AG04449 (cell line): ENCODE measurements at places on chromosomes 2 and 18.

DNA sequence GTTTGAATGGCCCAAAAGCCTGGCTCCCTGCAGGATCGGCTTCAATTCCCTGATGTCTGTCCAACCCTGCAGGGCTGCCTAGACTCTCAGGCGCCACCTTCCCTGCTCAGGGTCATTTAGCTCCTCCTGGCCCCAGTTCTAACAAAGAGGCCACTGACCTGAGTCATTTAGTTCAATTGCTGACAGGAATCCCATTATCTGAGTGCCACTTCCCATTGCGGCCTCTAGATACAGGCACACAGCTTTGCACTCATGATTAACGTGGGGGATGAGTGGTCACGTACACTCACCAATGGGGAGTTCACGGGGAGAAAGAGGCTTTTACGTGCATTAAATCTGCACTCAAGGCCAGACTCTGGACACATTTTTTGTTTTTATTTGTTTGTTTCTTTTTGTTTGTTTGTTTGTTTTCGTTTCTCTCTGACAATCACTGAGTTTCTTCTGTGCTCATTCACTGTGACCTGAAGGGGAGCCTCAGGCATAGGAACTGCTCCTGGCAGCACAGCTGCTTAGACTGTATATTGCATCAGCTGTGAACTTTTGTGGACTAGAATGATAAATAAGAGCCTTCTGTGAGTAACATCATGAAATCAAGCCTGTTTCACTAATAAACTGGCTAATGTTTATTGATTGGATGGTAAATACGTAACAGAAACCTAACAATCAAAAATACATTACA, 118.9 kb upstream of the CTNNA2 start:
- no peak for DNase-seq

GRCh38 chr18:28281400-28281799, 104.5 kb upstream of the CDH2 start:
- no peak for DNase-seq

GRCh38 chr2:127864877-127865276, 6.9 kb upstream of the POLR2D start:
- no peak for DNase-seq

DNA sequence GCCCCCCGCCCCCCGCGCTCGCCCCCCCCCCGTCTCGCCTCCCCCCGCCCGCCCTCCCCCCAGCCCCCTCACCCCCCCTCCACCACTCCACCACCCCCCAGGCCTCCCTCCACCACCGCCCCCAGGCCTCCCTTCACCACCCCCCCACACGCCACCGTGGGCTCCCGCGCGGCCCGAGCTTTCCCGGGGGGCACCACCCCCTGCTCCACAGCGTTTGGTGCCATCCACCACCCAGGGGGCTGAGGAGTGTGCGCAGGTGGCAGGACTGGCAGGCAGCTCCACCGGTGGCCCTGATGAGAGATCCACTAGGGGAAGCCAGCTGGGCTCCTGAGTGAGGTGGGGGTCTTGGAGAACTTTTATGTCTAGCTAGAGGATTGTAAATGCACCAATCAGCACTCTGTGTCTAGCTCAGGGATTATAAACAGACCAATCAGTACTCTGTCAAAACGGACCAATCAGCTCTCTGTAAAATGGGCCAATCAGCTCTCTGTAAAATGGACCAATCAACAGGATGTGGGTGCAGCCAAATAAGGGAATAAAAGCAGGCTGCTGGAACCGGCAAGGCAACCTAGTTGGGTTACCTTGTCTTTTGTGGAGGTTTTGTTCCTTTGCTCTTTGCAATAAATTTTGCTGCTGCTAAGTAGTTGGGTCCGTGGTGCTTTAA, 43.0 kb upstream of the ITSN2 start:
- DNase-seq, result no peak

DNA sequence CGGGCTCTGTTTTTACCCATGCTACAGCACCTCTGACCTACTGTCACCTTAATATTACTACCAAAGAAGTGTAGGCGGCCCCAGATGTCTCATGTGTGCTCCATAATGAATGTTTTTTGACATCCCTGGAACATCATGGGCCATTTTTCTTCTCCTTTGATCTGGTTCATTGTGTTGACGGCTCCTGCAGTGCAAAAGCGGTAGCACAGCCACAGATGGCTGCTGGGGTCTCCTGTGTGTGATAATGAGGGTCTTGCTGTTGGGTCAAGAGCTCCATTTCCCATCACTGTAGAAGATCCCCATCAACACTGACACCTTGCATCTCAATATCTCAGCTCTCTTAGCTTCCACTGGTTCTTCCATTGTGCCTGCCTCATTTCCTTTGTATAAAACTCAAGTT, 95.0 kb downstream of the CDH20 start:
- no peak for DNase-seq

GRCh38 chr2:211468877-211469663, 912.7 kb downstream of the CPS1 start:
- no peak for DNase-seq

GRCh38 chr2:9892236-9892635, 49.0 kb downstream of the TAF1B start:
- no peak for DNase-seq

GRCh38 chr2:157355618-157356017, 30.0 kb upstream of the ERMN start:
- DNase-seq, result no peak

DNA sequence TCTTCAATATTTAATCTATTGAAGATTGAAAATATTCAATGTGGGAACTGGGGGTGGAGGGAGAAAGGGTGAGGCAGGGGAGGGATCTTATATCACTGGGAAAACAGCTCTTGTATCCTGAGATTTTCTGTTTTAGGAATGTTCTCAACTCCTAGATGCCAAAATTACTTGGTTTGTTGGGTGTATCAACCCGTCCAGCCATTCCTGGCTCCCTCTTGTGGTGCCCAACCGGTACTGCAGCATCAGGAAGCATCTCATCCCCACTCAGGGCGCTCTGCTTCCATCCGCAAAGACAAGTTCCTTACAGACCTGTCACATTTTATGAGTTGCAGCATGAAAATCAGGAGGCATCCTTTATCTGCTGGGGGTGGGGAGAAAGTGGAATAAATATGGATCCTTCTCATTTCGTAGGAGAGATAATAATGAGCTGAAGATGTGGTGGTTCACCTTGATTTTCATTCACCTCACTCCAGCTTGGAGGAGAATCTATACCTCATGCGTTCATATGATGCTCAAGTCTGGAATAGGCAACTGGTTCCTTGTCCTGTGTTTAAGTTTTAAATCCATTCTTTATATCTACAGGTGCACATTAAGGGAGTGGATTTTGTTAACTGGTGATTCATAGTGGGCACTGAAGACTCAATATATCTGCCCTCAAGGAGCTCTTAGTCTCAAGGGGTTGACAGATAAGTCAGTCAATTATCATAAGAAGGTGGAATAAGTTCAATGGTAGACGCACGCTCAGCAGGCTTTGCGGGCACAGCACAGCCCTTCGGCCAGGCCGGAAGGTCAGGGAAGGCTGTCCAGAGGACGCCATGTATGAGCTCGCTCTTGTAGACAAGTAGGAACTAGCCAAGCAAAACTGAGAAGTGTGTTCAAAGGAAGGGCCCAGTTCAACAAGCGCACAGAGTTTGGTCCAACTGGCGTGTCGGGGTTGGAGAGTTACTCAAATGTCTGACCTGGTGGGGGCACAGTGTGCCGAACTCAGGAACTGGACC, 127.3 kb downstream of the RNF144A start:
- DNase-seq, result no peak

DNA sequence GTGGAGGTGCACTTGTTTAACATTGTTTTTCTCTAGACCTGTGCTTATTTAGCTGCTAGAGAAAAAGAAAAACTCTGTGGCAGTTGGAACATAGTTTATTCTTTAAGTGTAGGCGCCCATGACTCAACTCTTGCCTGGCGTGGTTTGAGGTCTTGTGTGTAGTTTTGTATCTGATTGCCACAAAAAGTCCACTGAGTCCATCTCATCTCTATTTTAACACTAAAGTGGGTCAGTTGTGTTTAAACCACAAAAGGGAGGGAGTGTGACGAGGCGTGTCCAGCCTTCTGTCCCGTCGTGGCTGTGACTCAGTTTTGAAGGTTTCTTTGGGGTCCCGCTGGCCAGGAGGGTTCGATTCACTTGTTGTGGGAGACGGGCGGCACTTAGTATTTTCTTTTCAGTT, 15.3 kb upstream of the UGT1A9 start:
- no peak for DNase-seq

GRCh38 chr18:22988208-22988607, 55.1 kb downstream of the RBBP8 start:
- DNase-seq, result no peak
